ENCODE measurements at places on chromosomes 16 and 17.

- peak; percentile 80 for DNase-seq
These were observed 46.6 kb downstream of the NUP93 start for GRCh38 chr16:56776562-56776961.

GRCh38 chr16:13550254-13550653 lies 369.7 kb upstream of the ERCC4 start:
- no peak for DNase-seq

GRCh38 chr17:39217734-39218369 lies 7.9 kb downstream of the STAC2 start:
- DNase-seq = no peak

DNA sequence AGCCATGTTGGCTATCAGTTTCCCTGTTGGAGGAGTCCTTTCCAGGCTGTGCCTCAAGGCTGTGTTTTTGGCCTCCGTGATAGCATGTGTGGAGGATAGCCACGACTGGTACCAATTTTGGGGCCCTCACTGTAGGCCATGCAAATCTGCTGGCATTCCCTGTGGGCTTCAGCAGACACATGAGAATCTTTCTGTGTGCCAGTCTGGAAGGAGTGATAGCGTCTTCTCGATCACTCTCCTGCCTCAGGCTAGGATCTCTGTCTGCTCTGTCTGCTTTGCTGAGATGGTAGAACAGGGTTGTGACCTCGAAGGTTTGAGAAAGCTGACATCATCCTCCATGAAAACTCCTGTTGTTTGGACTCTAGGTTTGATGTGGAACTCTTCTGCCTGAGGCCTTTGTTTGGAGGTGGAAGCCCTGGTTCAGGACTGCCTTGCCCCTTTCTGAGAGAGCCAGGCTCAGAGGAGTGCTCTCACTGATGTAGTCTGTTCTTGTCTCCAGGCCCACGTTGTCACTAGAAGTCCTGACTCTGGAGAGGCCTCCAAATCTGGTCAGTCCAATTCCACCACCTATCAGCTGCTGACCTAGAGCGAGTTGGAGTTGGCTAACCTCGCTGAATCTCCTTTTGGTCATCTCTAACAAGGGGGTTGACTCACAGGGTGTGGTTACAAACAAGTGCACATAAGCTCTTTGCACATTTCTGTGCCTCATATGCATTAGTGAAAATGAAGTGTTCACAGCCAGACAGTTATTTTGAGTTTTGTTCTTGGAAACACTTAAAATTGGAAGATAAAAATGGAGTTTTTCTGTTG lies 12.1 kb upstream of the EDC4 start:
- DNase-seq = peak; percentile 63

DNA sequence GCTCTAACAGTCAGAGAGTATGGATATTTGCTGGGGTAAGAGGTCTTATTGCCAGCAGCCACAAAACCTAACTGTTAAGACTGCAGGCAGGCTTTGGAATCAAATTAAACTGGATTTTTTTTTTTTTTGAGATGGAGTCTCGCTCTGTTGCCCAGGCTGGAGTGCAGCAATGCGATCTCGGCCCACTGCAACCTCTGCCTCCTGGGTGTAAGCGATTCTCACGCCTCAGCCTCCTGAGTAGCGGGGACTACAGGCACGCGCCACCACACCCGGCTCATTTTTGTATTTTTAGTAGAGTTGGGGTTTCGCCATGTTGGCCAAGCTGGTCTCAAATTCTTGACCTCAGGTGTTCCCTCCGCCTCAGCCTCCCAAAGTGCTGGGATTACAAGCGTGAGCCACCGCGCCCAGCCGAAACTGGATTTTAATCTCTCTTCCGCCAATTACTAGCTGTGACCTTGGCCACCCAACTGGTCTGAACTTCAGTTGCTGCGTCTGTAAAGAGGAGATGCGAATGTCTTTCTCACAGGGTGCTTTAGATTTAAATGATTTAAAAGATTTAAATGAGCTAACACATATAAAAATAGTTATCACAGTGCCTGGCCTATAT lies 842 bp downstream of the MRPL10 start:
- DNase-seq = no peak

DNA sequence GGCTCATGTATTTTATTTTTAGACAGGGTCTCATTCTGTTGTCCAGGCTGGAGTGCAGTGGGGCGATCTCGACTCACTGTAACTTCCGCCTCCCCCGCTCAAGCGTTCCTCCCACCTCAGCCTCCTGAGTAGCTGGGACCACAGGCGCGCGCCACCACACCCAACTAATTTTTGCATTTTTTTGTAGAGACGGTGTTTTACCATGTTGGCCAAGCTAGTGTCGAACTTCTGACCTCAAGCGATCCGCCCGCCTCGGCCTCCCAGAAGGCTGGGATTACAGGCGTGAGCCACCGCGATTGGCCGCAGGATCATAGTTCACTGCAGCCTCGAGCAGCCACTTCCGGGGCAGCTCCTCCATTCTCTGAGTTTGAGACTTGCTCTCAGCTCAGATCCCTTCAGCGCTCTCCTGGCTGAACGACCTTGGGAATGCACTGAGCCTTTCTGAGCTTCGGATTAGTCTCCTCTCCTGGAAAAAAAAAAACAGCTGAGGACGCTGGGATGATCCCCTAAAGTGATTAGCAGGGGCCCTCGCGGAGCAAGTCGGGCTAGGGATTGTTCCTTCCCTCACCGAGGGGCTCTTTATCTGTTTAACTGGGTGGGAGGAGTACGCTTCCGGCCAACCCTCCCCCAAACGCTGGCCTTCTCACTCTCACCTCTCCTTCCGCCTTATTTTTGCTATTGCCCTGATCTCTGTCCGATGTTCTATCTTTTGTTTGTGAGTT lies 1.1 kb upstream of the PKMYT1 start:
- DNase-seq = peak; percentile 47

- DNase-seq = no peak
These were observed 24.3 kb downstream of the METTL22 start for GRCh38 chr16:8645831-8646230.

GRCh38 chr17:41308918-41309359 lies at the start of gene KRTAP16-1:
Gene KRTAP16-1 (minus strand): TSS chr17:41309309. CDS start chr17:41309253, 56 bp downstream.
- no peak for DNase-seq

- DNase-seq = no peak
These were observed 13.0 kb upstream of the GSE1 start for GRCh38 chr16:85600078-85600477.

- DNase-seq = no peak
These were observed 17.5 kb downstream of the NOS2 start for GRCh38 chr17:27782791-27783206.

- DNase-seq = peak; percentile 55
These were observed 257.7 kb upstream of the FOXF1 start for GRCh38 chr16:86252596-86252995.

GRCh38 chr16:86022381-86022960 lies 123.5 kb downstream of the IRF8 start:
- no peak for DNase-seq

DNA sequence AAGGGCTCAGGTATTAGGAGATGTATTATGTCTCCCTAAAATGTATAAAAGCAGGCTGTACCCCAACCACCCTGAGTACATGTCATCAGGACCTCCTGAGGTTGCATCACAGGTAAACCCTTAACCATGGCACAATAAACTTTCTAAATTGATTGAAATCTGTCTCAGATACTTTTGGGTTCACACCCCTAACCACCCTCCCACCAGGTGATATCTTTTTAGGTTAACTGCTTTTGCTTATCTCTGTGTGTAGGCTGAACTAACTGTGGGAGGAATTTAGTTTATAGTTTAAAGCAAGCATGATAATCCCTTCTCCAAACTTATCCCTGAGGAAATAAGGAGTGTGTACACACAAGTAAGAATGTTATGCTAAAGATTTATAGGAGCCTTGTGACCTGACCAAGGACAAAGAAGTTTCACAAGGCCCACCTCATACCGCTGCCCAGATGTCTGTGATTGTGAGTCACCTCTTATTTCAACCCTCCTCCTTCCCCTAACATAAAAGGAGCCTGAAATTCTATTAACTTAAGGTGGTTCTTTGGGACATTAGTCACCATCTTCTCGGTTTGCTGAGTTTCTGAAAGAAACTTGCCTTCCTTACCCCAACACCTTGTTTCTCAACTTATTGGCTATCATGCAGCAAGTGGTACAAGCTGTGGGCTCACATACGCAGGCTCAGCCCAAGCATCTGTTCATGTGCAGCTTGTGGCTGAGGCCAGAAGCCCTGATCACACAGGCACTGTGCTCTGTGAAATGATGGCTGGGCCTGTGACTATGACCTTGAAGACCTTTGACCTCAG lies 11.3 kb downstream of the PRSS22 start:
- DNase-seq = peak; percentile 96

- DNase-seq = peak; percentile 74
These were observed 7.6 kb upstream of the ARHGAP27 start for GRCh38 chr17:45440161-45440778.
